ENCODE measurements at places on chromosomes 1 and 21.

- DNase-seq: no peak
Measured at GRCh38 chr1:99682291-99682751, 36.4 kb downstream of the PALMD start.

GRCh38 chr21:44614161-44614631 lies 2.3 kb downstream of the KRTAP10-8 start:
- no peak for DNase-seq

DNA sequence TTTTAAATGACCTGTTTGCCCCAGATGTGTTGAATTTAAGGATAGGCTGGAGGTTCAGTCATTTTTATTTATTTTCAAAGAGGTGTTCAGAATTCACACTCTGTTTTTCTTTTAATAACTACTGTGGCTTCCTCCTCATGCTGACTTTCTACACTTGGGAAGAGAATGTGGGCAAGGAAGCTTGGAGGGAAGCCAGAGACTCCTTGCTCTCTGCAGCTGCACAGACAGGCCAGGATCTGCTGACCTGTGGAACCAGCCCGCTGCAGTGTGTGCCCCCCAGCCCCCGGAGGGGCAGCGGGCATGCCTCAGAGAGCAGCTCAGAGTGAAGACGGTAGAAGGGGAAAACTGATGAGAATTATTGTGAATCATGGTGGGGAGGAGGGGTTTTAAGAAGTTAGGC lies 16.9 kb downstream of the MGST3 start:
- no peak for DNase-seq

DNA sequence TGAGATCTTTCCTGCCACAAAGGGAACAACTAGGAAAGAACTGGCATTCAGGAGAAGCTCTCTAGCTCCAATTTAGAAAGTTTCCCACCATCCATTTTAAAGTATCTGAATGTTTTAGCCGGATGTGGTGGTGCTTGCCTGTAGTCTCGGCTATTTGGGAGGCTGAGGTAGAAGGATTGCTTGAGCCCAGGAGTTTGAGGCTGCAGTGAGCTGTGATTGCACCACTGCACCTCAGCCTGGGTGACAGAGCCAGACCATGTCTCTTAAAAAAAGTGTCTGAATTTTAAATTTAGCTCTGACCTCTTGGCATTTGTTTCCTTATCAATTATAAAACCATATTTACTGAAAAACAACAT lies 67.2 kb downstream of the RPAP2 start:
- DNase-seq: no peak

- no peak for DNase-seq
Measured at GRCh38 chr1:24767351-24767750, 22.1 kb downstream of the CLIC4 start.

GRCh38 chr1:201404055-201404454 lies 4.9 kb upstream of the LAD1 start:
- no peak for DNase-seq

GRCh38 chr1:174746024-174746808 lies 253.5 kb upstream of the CACYBP start:
- DNase-seq: no peak

All from substantia nigra (tissue), 51 donors.